SK-N-SH (cell line): ENCODE measurements at places on chromosomes 11 and 22. TPM values are rescaled to one million over a fixed set of nuclear protein-coding genes. Genes with fewer than 3 reads are reported as not detected.

DNA sequence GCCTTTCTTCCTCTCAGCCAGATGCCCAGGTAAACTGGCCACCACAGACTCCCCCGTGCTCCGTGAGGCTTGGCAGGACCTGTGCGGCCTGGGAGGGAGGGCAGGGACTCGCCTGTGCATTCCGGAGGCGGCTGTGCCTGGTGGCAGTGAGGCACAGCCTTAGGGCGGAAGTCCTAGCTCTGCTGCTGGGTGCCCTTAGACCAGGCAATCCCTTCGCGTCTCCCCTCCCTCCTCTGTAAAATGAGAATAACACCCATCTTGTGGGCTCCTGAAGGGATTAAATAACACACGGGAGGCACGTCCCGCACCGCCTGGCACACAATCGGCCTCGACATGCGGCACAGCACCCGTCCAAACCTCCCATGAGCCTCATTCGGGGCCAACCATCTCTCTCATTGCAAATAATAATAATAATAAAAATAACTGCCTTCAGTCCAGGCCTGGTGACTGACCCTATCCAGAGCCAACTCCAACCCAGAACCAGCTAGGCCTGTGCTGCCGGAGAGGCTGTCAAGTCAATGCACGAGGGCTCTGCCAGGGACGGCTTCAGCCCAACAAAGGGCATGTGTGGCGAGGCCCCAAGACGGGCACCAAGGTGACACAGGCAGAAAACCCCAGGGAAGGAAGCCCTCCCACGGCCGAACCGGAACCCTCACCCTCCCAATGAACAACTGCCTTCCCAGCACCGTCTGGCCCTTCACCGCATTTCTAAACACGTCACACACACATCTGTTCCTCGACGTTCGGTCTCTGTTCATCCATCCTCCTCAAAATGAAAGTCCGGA lies 8.2 kb downstream of the LTO1 start:
- peak; percentile 15 for DNase-seq

- no peak for DNase-seq
These were observed 10.0 kb downstream of the OR5B21 start for GRCh38 chr11:58497951-58498350.

The SMDT1 gene
- polyA plus RNA-seq = 23.4 and 29.8 TPM in 2 replicates

DNA sequence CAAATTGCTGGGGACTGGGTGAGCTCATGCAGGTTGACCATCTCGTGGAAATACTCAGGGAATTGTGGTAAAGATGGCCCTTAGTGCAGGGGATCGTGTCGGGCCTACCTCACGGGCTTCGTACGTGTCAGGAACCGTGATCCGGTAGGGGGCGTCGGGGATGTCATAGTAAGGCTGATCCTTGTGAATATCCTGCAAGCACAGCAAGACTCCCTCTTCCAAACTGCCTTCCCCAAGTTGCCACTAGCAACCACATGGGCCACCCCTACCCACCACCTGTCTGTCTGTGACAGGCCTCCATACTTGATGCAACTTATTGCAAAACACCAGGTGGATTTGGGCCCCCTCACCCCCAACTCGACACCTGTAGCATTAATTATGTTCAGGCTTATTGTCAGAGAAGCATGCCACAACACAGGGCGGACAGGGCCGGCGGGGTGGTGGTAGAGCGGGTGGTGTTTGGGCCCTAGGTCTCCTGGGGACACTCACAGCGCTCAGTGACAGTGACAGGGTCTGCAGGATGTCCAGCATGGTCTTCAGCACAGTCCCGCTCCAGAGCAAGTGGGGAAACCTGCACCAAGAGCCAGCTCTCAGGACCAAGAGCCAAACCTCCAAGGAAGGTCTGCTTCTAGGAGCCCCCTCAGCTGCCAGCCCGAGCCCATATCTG lies 22.6 kb upstream of the SERPIND1 start:
- DNase-seq = no peak

DNA sequence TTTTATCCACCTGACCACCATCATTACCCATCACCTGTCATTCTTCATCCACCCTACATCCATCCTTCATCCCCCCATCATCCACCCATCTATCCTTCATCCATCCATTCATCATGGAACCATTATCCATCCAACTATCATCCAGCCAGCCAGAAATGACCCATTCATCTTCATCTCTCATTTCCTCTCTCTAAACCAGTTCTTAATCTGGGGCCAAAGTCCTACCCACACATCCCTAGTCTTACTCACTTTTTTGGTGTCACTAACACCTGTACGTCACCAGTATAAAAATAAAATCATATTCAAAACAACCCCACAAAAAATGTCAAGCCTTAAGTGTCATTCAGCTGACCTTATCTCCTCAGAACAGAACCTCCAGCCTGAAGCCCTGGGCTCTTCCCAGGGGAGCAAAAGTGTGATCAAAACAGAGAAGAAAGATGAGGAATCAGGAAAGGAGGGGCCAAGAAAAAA lies 12.3 kb downstream of the SPI1 start:
- DNase-seq = no peak

DNA sequence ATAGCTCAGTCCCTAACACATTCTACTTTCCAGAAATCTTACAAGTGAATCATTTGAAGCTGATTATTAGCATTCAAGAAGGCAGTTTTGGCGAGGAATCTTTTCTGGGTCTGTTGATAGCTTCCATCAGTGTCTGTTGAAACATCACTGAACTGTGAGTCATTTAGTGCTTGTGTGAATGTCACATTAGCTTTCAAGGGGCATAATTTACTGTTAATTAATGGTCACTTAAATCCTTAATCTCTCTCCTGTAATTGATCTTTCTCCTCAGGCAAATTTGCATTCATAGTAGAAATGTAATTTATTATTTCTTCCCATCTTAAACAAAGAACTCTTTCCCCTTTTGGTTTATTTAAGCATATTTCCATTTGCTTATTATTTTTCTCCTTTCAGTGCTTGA lies 2.6 kb downstream of the HTR3B start:
- no peak for DNase-seq

GRCh38 chr22:50267591-50268390 lies 2.4 kb downstream of the MAPK11 start:
- DNase-seq = peak; percentile 68

DNA sequence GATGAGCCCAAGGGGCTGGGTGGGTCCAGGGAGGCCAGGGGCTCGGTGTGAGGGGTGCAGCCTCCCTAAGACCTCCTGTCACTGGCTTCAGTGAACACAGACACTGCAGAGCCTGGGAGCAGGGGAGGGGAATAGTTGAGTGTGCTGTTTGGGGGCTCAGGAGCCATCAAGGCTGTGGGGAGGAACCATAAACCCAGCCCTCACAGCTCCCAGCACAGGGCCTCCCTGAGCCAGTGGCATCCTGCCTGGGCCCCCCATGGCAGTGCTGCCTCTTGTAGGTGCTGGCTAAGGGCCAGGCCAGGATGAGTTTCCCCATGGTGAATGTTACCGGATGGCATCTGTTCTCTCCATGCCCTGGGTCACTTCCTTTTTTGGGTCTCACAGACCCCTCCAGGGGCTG lies 25.5 kb downstream of the KCNJ5 start:
- DNase-seq = no peak

DNA sequence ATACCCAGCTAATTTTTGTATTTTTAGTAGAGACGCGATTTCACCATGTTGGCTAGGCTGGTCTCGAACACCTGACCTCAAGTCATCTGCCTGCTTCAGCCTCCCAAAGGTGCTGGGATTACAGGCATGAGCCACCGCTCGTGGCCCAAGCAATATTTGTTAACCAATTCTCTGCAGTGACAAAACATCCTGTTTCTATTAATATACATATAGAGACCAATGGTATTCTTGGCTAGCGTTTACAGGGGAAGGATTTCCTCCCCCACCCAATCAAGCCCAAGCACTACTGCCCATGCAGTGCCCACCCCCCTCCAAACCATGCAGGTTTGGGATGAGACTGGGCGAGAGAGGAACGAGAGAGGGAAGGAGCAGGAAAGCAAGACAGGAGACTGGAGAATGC lies 53.1 kb downstream of the APOL3 start:
- DNase-seq = no peak

DNA sequence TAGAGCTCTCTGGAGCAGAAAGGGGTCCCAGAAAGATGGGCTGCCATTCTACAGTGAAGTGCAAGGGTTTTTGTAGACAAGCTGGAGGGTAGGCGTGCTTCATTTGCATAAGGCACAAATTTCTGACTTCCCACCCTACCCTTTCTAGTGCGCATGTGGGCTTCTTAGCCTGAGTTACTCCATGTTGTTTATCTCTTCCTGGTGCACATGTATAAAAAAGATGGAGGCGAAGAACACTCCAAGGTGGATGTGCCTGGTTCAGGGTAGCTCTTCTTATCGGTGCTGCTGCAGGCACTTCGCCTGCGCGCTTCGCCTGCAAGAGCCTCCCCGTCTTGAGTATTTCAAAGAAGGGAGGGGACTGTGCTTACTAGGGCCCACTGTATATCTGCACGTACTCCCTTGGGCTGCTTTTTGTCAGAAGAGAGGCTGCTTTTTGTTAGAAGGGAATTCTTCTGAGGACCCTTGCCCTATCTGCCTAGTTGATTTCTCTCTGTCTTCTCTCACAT lies 1047.3 kb upstream of the CNTN5 start:
- DNase-seq = no peak

DNA sequence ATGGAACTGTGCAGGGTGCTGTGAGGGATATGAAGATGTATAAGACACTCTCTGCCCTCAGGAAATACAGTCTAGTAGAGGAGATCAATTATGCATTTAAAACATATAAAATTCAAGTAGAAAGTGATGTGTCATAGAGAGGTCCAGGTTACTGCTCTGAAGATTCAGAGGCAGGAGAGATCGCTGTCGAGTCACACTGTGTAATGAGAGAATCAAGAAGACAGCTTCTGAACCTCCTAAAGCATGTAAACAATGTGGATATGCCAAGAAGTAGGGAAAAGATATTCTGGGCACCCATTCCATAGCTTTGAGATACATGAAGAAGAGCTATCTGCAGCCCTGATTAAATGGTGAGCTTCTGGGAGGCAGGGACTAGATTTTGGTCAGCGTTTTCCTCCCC lies 16.7 kb downstream of the SSH3 start:
- DNase-seq = no peak

The SLC5A12 gene
- 0.03 and 0.13 TPM in 2 replicates for polyA plus RNA-seq

GRCh38 chr11:119545978-119546915 lies 123.3 kb upstream of the THY1 start:
- DNase-seq = no peak

The GLYATL2 gene
- 0.31 and 0.34 TPM in 2 replicates for polyA plus RNA-seq

DNA sequence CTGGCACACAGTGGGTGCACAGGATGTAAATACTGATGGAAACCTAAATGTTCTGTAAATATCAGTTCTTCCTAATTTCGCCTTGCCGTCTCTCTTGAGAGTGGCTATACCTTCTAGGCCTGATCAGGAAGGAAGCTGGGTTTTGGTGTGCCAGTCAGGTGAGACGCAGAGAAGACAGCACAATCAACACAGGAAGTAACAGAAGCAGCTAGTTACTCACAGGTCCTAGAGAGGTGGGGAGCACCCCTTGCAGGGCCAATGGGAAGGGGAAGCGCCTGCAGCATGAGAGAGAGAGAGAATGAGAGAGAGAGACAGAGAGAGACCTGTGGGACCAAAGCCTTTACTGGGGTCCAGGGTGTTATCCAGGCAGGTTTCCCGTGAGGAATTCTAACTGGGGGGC lies 80.8 kb downstream of the FBLN1 start:
- DNase-seq = no peak

DNA sequence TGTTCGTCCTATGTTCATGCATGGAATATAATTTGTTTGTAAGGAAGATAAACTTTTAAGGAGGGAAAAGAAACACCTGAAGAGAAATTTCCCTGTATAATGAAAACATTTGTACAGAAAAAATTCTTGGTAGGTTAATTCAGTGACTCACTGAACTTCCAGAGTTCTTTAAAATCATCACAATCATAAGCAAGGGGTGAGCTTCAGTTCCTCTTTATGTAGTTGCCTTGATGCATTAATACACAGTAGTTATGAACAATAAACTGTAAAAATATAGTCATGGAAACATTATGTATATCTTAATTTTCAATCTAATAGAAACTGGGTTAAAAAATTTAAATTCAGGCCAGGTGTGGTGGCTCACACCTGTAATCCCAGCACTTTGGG lies 1.1 kb upstream of the C11orf65 start:
- DNase-seq = no peak

- no peak for DNase-seq
These were observed 423.0 kb downstream of the DYNC2H1 start for GRCh38 chr11:103532133-103532788.

- DNase-seq = no peak
These were observed 8.9 kb downstream of the TTC28 start for GRCh38 chr22:28670756-28671155.

GRCh38 chr11:131163613-131164012 lies 206.8 kb upstream of the NTM start:
- no peak for DNase-seq

DNA sequence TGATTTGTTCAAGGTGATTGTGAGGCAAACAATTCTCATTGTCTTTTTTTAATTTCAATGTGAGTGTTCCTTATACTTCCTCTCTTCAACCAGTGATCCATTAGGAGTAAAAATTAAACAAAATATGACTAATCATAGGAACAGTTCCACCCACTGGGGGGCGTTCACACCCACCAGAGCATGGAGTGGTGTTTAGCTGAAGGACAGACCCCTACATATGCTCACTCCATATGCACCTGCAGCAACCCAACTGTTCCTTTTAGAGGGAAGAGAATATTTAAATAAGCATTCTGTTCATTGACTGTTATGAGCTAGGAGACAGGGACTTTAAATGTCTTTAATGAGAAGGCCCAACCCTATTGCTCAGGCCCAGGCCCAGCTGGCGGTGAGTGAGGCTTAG lies 78.7 kb upstream of the DRD2 start:
- peak; percentile 35 for DNase-seq

The ACRV1 gene
- polyA plus RNA-seq = not detected in 2 replicates

The CABP7 gene
- 0.72 and 0.73 TPM in 2 replicates for polyA plus RNA-seq

The OR5B21 gene
- polyA plus RNA-seq = not detected in 2 replicates

The CBLIF gene
- polyA plus RNA-seq = not detected in 2 replicates

The MRGPRE gene
- not detected in 2 replicates for polyA plus RNA-seq

The SEPTIN3 gene
- polyA plus RNA-seq = 0.35 and 0.89 TPM in 2 replicates

DNA sequence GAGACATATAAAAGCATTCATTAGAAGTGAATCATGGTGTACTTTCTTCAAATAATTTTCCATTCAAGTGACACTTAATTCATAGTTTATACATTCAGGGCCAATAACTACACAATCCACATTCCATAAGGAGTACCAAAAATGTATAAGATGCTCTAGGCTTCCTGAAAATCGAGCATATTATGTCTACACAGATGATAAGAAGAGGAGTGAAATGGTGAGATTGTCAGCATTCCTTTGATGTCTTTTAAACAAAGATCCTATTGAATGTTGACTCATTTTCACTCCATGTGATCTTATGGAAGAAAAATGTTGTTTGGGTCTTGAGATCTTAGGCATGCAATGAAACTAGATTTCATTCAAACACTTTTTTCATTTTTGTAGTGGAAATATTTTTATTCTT lies 843.2 kb downstream of the KCNA4 start:
- DNase-seq = no peak

GRCh38 chr11:121408830-121409229 lies 43.3 kb upstream of the SORL1 start:
- no peak for DNase-seq

DNA sequence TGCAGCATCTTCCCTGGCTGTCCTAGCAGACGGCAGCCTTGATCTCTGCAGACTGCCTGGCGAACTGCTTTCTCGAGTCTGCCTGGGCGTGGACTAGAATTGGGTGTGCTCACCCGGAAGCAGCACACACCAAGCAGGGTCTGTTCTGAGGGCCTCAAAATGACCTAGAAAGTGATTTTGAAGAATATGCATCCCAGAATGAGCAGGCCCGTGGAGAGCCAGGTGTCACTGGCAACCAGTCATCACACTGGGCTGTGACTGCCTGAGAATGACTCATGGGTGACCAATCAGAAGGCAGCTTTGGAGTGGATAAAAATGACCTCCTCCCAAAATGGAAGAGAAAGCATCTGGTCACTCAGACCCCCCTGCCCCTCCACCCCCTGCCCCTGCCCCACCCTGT lies 114.9 kb upstream of the NECTIN1 start:
- DNase-seq = peak; percentile 55
